ENCODE measurements at places on chromosomes 16 and 17.

- no peak for DNase-seq
These were observed 31.4 kb upstream of the CORO6 start for GRCh38 chr17:29653995-29654714.

DNA sequence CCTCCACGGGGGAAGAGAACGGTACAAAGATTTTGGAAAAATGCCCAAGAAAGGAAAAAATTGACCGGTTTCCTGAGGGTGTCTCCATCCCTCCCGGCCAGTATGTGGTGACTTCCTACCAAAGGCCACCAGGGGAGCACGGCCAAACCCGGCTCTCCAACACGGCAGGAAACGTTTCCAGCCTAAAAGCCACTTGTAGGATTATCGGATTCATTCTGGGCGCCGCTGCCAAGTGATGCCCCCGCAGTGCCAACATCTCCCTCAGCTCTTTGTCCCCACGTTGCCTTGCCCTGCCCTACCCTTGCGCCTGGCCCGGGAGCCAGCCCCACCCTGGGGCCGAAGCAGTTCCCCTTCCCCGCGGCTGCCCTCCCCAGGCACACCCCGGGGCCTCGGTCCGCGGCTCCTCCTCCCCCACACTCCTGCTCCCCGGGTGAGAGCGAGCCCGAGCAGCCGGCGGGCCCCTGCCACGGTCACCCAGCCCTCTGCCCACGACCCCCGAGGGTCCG lies 688 bp downstream of the CRK start:
- peak; percentile 86 for DNase-seq

DNA sequence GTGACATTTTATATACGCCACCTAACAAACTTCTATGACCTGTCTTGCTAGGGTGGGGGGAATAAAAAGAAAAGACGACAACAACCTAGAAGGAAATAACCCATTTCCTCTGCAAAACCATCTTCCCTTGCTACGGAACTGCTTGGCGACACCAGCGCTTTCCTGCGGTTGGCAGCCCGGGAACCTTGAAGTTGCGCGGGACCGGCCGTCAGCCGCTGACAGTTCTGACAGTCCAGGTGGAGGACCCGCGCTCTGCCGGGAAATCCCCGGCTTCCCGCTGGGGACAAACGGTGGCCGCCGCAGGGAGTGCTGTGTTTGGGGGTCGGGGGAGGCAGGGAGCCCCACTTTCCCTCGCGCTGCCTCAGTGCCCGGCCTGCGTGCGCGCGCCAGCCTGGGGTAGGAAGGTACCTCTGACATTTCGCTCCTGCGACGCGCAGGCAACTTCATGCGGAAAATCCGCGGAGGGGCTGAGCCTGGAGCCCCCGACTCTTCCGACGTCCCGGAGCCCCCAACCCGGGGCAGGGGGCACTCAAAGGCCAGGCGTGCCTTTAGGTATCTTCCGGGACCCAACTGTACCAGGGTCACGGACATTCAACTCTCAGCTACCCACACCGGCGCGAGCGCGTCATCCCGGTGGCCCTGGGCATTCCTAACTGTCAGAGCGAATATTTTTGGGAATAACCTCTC lies 516 bp downstream of the SLC16A6 start:
- no peak for DNase-seq

DNA sequence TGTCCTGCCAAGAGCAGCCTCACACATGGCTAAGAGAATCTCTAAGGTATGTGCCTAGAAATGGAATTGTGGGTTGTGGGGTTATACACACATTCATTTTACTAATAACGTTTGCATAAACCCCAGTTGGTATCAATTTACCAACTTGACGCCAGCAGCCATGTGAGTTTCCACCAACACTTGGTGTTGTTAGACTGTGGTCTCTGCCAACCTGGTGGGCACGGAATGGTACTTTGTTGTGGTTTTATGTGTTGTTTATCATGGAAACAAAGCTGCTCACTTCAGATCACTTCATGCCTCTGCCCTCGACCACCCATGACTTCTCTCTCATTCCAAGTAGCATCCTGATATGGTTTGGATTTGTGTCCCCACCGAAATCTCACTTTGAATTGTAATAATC lies 152.0 kb upstream of the CDC42EP4 start:
- no peak for DNase-seq

GRCh38 chr16:25606069-25606468 lies 85.7 kb upstream of the HS3ST4 start:
- DNase-seq: no peak

GRCh38 chr16:13307255-13307654 lies 405.9 kb downstream of the SHISA9 start:
- DNase-seq: peak; percentile 45

DNA sequence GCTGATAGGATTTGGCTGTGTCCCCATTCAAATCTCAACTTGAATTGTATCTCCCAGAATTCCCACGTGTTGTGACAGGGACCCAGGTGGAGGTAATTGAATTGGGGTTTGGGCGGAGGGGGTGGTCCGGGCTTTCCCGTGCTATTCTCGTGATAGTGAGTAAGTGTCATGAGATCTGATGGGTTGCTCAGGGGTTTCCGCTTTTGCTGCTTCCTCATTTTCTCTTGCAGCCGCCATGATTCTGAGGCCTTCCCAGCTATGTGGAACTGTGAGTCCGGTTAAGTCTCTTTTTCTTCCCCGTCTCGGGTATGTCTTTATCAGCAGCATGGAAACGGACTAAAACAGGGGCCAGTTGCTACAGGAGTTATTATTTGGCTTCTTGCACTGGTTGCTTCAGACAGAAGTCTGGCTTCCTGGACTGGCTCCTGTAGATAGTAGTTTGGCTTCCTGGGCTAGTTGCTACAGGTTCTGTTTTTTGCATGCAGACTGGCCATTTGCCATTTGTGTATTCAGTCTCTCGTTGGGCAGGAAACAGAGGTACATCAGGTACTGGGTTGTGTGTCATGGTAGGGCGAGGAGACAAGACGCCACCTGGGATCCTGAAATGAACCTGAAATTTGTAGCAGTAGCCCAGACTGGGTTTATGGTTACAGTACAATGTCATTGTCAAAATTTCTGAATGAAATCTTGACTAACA lies 32.6 kb downstream of the CNTNAP4 start:
- no peak for DNase-seq

DNA sequence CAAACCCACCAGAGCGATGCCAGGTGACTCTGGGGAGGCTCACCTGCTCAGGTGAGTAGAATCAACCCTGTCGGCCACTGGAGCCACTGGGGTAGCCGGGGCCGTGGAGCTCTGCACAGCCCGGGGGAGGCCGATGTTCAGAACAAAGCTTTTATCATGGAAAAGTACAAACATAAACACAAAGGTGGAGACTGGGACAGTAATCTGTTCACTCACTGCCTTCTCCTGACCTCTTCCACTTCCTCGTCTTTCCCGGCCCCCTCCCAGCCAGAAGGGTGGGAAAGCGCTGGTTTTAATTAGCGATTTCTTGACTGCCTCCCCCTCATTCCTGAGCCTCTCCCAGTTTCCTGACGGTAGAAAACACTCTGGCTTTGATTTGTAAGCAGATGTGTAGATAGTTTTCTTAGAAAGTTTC lies 9.8 kb upstream of the TEX19 start:
- DNase-seq: no peak

GRCh38 chr17:49472527-49472926 lies 22.6 kb upstream of the NGFR start:
- DNase-seq: no peak

DNA sequence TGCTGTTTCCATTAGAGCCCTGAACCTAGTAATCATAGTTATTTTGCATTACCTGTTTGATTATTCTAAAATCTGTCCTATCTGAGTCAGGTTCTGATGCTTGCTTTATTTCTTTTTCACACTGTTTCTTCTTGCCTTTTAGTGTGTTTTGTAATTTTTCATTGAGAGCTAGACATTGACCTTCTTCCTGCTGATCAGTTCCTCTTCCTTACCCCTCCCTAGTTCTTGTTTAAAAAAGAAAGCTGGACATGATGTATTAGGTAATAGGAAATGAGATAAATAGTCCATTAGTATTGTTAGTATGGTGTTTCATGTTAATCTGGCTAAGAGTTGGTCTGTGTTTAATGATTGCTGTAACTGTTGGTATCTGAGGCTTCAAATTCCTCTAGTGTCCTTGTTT lies 13.4 kb downstream of the WWP2 start:
- no peak for DNase-seq

- DNase-seq: peak; percentile 61
These were observed 6.3 kb upstream of the XPO6 start for GRCh38 chr16:28218109-28218508.

DNA sequence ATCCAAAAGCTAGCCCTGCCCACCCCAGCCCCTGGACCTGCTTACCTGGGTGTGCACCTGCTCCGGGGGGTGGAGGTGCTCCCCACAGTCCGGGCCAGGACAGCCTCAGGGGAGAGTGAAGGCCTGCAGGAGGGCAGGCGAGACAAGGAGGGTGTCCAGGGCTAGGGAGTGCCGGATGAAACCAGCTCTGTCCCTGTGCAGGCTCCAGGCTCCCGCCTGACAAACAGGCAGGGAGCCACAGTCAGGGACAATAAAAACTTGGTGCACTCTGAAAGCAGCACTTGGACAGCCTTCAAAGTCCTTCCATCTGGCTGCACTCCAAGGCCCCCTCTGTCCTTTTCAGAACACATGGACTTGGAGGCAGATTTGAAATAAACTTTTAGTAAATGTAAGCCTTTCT lies 3.9 kb downstream of the PAQR4 start:
- DNase-seq: no peak

DNA sequence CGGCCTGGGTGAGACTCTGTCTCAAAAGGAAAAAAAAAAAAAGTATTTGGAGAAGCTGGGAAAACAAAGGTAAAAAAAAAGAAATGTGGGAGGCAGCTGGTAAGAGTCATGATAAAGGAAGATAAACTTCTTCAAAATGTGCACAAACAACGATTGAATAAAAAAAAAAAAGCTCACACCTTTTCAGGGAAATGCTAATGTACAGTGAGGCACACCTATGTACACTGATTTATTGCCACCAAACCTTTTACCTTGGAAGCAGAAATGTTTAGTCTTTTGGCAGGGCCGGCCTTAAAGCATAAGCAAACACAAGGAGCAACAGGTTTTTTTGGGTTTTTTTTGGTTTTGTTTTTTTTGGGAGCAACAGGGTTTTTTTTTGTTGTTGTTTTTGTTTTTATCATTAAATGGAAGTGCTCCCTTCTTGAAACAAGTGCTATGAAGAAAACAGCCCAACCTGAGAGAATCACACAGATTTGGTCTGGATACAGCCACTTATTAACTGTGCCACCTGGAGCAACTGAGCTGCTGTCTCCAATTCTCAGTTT lies 29.8 kb upstream of the KCNJ2 start:
- DNase-seq: no peak

DNA sequence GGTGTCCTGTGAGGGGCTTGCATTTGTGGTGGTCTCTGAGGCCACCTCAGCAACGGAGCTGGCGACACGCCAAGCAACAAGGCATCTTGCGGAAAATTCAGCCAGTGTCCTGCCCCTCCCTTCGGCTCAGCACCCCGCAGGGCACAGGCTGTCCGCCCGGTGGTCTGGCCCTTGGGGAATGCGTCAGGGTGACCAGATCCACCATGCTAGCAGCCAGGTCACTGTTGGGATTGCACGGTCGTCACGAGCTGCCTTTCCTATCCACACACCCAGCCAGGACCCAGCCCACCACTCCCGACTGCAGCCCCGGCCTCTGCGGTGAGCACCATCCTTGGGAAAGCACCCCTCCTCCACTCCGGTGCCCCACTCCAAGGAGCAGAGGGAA lies 221.2 kb downstream of the NTN1 start:
- no peak for DNase-seq

- DNase-seq: no peak
These were observed 131.0 kb upstream of the TNRC6C start for GRCh38 chr17:77827511-77827910.

DNA sequence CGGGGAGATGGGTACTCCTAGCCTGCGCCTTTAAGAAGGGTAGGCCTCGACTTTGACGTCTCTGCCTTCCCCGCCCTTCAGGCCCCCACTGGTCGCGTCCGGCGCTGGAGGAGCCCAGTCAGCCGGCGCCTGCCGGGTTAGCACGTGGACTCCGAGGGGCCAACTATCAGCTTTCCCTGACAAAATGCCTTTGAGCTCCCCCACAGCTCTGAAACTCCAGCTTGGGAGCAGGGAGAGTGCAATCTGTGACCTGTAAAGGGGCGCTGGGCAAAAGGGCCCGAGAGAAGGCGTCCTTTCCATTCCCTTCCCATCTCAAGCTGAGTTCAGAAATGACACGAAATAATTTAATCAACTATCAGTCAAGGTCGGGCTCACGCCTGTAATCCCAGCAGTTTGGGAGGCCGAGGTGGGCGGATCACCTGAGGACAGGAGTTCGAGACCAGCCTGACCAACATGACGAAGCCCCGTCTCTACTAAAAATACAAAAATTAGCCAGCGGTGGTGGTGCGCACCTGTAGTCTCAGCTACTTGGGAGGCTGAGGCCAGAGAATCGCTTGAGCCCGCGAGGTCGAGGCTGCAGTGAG lies 2.3 kb upstream of the SLC25A39 start:
- peak; percentile 98 for DNase-seq

- DNase-seq: no peak
These were observed 6.5 kb downstream of the PSME3IP1 start for GRCh38 chr16:57179215-57179828.

DNA sequence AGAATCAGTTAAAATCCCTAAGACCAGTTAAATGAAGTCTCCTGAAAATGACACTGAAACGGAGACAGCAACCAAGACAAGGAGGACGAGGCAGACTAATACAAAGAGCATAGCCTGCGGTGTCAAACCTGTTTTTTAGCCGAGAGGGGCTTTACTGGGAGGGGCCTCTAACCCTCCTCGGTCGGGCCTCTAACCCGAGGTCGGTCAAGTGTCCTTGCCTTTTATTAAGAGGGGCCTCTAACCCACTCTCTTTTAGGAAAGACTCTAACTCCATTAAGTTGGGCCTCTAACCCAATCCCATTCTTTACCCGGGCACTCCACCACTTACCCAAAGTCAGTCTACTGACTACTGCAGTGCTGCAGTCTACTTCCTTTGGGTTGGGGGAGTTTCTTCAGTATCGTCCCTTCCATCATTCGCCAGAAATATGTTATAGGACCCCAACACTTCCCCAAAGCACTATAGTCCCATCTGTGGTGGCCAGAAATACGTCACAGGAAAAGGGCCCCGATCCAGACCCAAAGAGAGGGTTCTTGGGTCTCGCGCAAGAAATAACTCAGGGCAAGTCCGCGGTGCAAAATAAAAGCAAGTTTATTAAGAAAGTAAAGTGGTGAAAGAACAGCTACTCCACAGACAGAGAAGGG lies 39.2 kb upstream of the ARL4D start:
- no peak for DNase-seq

- no peak for DNase-seq
These were observed 45.6 kb downstream of the PRMT7 start for GRCh38 chr16:68356249-68356918.

DNA sequence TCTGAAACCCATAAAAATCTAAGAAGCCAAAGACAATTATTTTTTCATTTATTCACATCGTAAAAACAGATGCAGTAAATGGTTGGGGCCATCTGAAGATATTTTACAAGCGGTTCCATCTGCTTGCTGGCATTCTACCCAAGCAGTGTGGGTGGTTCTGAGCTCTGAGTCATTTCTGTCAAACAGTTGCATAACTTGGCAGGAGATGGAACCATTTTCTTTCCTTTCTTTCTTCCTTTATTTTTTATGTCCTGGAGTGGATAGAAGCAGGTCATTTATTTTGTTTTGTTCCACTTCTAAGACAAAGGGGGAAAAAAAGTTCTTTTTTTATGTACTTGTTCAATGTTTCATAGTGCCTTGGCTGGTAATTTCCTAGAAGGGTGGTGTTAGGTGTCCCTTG lies 1151.9 kb upstream of the GOT2 start:
- peak; percentile 42 for DNase-seq
